ENCODE measurements at places on chromosomes 4 and X. TPM values are rescaled to one million over a fixed set of nuclear protein-coding genes. Genes with fewer than 3 reads are reported as not detected.

DNA sequence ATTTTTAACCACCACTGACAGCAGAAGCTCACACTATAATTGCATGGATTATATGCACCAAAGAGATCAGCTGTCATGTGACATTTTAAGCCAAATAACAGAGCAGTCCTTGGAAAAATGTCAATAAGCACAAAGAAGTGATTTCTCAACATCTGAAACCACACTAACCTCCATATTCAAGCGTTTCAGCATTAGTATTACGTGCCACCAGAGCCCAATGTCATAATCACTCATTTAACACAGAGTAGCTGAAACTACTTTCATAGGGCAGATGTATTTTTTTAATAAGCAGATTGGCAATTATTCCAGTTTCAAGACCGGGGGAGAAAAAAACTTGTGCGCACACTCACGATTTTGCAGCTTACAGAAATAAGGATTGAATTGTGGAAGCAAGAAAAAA, 76.6 kb downstream of the SH3KBP1 start:
- H3K36me3 ChIP-seq, result no peaks in the 10 kb centered on the region
- DNase-seq, result no peak
- H3K27ac ChIP-seq, result no peak overlapping the region
- no peaks in the 10 kb centered on the region for H3K27me3 ChIP-seq

DNA sequence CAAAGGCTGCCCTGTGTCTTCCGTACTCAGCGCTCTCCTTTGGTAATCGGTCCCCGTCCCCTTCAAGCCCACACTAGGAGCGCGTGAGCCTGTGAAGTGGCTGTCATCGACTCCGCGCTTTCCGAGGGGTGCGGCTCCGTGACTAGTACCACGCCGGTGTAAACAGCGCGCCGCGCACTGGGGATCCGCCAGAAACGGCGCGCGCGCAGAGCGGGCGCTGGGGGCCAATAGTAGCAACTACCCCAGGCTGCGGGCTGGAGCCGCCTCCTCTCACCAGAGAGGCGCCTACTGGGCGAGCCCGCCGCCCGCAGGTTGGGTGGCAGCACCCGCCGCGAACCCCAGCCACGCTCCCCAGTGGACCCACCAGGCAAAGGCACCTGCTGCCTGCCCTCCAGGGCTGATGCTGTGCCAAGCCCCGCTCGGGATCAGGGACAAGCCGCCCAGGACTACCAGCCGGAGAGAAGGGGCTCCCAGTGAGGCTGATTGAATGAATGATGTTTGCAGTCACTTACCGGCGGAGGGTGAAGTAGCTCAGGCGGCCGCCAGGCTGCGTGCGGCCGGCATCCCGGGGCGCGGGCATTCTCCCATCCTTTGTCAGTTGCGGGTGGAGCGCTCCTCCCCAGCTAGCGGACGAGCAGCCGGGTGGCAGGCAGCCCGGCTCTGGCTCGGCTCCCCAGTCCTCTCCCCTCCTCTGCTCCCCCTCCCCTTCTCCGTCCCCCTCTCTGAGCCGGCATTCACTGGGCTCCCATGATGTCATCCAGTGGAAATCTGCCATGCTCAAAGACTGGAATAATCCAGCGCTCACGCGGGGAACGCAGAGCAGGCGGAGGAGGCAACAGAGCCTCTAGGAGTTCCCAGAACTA, 370.3 kb upstream of the SMIM31 start:
- H3K36me3 ChIP-seq, result no peaks in the 10 kb centered on the region
- DNase-seq, result no peak

GRCh38 chrX:98480606-98481005, 1596.9 kb downstream of the RPA4 start:
- no peaks in the 10 kb centered on the region for H3K36me3 ChIP-seq
- no peak overlapping the region for H3K27ac ChIP-seq

- no peak overlapping the region for H3K27ac ChIP-seq
- H3K36me3 ChIP-seq, result peaks cover 4% of the 10 kb centered on the region
Observed at GRCh38 chr4:109846395-109847098, 1.4 kb upstream of the LRIT3 start.

DNA sequence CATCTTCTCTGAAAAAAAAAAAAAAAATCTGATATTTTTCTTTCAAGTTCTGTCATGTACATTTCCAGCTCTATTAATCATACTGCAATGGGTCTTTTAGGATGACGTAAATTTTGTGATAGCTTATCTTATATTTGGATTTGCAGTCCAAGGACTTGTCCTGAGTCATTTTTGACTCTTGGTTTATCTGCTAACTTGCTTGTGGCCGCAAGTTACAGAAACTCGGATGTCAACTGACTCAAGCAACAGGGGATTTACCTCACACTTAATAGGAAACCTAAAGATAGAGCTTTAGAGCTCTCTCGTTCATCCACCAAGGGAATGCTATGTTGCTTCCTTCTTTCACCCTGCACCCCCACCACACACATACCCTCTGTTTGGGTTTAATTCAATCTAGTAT, 1433.8 kb upstream of the TENM3 start:
- no peak for DNase-seq
- no peak overlapping the region for H3K4me3 ChIP-seq

Gene BMX
- total RNA-seq, result 10.0 TPM

Measured in thoracic aorta (tissue), 2 donors.